ENCODE measurements at places on chromosomes 5 and 9.

DNA sequence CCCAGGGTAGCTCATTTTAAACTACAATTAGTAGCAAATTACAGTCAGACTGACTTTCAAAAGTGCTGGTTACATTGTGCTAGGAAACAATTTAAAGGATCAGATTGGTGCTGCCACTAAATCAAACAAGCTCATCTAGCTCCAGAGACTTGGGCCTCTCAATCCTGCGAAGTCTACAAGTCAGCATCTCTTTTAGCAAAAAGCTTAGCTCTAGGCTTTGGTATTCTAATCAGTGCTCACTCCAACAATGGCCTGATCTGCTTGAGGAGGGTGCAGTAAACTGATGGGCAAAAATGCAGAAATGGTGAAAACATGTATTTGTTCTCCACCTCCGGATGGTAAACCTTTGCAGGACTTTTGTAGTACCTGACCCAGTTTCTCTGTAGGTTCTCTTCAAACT, 47.0 kb upstream of the SEMA6A start:
- DNase-seq = no peak

DNA sequence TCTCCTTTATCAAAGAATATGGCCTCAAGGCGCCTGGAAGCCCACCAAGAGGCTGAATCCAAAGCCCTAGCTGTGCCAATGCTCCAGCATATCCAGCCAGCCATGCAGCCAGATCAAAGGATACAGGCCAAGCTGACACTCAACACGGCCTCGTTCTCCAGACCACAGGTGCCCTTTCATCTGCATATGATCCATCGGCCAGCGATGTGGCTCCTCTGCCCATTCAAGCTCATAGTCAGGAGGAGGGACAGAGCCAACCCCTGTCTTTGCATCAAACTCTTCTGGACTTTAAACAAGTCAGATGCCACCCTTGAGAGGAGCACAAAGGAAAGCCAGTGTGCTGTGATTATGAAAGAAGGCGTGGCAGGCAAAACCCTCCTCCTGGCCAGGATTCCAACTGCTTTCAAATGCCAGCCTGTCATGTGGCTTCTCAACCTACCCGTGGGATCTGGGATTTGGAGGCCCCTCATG, 42.5 kb downstream of the ADAM19 start:
- no peak for DNase-seq

GRCh38 chr9:93895535-93895934, 59.6 kb downstream of the BARX1 start:
- DNase-seq = no peak

DNA sequence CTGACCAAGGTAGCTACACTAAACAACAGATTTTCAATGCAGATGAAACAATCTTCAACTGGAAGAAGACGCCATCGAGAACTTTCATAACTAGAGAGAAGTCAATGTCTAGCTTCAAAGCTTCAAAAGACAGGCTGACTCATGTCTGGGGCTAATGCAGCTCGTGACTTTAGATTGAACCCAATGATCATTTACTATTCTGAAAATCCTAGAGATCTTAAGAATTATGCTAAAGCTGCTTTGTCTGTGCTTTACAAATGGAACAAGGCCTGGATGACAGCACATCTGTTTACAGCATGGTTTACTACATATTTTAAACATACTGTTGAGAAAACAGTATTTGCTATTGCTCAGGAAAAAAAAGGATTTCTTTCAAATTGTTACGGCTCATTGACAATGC, 54.9 kb downstream of the RICTOR start:
- DNase-seq = no peak

GRCh38 chr5:40490464-40491111, 189.1 kb upstream of the PTGER4 start:
- no peak for DNase-seq

DNA sequence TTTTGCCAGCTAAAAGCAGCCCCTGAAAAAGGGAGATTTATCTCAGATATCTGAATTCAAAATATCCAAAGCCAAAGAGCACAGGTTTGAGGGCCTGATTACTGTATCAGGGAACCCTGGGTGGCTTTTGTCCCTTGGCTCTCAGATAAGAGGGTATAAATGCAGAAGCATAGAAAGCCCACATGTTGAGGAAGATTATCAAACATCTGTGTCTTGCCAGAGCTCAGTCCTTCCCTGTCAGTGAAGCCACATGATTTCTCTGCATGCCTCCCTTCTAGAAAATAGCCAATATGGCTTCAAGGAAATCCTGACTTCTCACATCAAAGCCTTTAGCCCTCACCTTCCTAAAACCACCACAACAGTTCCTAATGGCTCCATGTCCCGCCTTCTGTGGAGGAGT, 408.0 kb upstream of the DMAC1 start:
- no peak for DNase-seq

- DNase-seq = no peak
Observed at GRCh38 chr5:92459654-92460053, 1076.5 kb upstream of the ARRDC3 start.

GRCh38 chr5:14040542-14040941, 96.1 kb upstream of the DNAH5 start:
- DNase-seq = no peak

DNA sequence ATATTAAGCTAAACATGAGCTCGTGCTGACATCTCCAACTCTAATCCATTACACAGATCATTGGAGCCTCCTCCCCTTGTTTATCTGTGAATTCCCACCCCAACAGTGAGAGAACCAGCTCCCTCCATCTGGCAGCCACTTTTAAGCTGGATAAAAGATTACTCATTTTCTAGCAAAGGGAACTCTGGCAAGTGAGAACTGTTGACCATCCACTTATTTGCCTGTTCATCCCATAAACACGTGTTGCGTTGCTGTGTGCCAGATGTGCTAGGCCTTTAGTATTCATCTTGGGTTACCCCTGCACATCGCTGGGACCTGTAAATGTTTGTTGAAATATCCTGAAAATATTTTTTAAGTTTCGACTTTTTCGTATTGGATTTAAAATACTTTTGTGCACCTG, 2.4 kb upstream of the TOR1A start:
- no peak for DNase-seq

DNA sequence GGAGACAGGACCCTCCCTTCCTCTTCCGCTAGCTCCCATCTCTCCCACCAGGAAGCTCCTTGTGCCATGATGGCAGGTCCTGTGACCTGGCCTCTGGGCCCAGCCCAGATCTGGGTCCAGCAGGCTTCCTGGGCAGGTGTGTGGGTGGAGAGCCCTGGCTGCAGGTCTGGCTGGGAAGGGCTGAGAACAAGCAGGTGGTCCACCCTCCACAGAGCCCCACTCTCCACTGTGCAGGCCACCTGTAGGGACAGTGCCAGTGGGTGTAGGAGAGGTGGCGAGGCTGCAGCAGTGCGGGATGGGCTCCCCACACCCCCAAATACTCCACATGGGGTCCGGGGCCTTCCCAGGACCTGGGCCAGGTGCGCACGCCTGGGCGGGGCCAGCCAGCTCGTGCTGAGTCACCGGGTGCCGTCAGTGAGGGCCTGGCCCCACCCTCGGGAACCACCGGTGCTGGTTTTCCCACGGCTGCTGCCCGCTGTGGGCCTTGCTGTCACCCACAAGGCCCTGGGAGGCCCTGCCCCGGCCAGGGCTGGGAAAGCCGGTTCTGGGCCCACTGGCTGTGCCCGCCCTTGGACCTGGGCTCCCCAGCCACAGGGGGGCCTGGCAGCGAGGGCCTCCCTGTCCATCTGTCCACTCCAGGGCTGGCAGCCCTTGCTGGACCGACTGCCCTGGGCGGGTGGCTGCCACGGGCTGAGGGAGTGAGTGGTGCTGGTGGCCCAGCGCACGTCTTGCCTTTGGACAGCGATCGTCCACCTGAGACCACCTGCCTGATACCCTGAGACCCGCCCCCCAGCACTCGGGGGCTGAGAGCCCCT, 9.3 kb upstream of the NRARP start:
- DNase-seq = peak; percentile 49

DNA sequence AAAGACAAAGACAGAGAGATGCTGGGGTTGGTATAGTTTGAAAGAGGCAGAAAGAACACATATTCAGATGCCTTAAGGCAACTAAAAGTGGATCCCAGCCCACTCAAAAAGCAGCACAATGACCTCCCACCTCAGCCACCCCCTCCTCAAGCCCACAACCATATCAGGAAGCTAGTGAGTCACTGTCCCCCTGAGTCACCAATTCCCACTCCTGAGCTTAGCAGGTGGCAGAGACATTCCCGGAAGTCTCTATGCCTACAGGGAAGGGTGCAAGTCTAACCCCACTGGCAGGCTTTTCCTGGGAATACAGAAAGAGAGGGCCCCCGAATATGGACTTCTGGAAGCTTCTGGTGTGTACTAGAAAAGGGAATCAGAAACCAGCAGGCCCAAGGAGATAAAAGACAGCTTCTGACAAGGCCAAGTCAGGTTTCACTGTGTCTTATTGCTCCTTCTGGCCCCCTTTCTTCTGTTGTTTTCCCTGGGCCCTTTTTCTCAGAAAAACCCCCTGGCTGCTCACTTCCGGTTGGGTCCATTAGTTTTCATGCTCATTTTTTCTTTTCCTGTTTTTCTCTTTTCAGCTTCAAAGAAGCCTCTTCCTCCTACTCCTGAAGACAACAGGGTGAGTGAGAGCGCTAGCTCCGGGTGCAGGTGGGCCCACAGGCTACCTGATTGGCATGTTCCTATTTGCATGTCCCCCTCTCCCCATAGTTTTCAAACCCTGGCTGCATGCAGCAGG, 36.8 kb downstream of the ITK start:
- DNase-seq = peak; percentile 61

DNA sequence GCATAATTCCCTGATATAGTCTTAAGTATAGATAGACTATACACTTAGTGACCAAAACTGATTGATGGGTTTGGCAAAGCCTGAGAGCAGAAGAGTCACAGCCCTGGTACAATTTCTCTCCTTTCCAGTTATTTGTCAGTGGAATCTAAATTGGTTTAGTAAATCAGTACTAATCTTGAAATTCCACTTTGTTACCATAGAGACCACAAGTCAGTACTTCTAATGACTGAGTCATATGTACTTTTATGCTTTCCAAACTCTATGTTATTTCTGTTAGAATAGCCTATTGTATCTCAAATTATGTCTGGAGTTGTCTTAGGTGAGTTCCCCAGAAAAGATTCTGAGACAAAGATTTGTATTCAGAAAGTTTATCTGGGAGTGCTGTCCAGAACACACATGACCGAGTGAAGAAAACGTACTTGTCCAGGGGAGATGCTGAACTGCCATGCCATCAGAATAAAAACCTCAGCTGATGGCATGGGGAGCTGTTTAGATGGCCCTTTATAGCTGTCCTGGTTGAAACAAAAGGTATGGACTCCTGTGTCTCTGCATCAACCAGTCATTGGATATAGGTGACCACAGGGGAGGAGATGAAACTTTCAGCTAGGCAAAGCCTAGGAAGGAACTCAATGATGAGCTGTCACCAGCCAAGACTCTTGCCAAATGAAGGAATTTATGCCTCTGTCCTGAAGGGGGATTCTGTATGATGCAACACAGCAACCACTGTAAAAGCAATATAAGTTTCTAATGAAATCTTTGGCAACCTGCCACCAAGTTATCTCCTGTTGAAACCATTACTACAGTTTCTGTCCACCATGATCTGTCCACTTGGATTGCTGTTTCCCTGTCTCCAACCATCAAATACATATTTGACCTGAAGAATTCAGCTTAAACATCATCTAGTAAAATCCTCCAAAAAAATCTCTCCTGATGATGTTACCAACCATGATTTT, 18.0 kb upstream of the SMC2 start:
- DNase-seq = no peak

GRCh38 chr9:35432076-35432475, 57.8 kb upstream of the RUSC2 start:
- DNase-seq = no peak

GRCh38 chr5:135391116-135391868, 7.7 kb downstream of the MACROH2A1 start:
- DNase-seq = no peak

DNA sequence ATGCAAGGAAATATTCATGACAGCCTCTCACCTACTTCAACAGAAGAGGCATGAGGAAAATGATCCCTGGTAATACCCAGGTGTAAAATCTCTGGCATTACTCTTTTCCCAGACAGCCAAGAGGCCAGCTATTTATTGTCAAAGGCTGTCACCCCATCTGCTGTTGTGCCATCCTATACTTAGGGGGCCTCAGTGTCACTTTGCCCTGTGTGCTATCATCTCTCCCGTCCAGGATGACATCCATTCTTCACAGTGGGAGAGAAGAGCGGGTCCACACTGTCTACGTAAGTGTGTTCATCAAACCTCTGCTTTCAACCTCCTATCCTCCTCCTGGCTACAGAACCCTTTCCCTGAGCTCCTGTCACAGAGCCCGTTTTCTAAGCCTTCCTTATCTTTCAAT, 82.6 kb downstream of the MYO10 start:
- DNase-seq = no peak

- DNase-seq = no peak
Observed at GRCh38 chr9:3887221-3887653, 361.4 kb upstream of the RFX3 start.

- no peak for DNase-seq
Observed at GRCh38 chr9:68825762-68826472, 120.9 kb downstream of the PIP5K1B start.

DNA sequence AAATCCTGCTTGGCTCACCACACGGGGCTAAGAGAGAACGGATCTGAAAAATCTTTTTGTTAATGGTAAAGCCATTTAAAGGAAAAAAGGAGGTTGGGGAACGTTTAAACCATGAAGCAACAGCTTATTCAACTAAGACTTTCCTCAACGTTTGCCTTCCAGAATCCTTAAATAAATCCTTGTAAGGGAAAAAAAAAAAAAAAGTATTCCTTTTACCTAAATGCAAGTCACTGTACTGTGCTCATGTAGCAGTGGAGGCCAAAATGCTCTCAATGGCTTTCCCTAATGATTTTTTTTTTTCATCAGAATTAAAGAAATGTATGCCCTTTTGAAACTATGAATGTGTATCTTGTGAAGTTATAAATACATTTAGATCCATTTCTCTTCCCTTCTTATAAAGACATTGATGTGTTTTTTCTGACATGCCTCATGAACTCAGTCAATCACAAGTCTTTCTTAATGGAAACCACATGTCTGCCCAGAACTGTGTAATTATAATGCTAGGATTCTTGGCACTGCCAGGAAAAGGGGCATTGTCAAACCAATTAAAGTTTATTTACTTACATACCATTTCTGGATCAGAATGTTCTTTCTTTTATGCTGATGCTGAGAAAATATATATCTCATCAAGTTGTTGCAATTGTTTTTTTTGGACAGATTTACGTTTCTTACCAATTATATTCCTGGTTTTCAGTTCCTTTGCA, 107.5 kb downstream of the EBF1 start:
- DNase-seq = no peak

Measured in activated T-cell treated with anti-CD3 and anti-CD28 coated beads, Interleukin-2, amount 50 U/mL, for 1 hour (primary cell).